ENCODE measurements at places on chromosomes 1 and 21. TPM values are rescaled to one million over a fixed set of nuclear protein-coding genes. Genes with fewer than 3 reads are reported as not detected.
A peak's percentile ranks its signal among the peaks of the same experiment; 100 is the strongest.

Gene DDR2
- 116 TPM for total RNA-seq

GRCh38 chr1:34851431-34852105 is 8.0 kb downstream of the SMIM12 start:
- peak; percentile 88 for DNase-seq

DNA sequence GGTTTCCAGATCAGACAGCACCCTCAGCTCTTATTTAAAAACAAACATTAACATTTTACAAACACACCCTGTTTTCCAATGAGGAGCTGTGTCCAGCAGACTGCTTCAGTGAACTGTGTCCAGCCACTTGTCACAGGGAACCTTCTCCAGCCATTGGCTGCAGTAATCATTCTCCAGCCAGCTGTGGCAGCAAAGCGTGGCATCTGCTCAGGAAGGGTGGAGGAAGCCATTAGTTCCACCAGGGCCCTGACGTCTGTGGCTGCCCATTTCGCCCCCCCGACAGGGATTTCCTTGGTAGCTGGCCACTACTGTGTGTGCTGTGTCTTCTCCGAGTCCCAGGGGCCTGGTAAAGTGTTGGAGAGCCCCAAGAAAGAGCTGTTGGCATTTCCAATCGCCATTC is 62.9 kb upstream of the SELENON start:
- DNase-seq = no peak

DNA sequence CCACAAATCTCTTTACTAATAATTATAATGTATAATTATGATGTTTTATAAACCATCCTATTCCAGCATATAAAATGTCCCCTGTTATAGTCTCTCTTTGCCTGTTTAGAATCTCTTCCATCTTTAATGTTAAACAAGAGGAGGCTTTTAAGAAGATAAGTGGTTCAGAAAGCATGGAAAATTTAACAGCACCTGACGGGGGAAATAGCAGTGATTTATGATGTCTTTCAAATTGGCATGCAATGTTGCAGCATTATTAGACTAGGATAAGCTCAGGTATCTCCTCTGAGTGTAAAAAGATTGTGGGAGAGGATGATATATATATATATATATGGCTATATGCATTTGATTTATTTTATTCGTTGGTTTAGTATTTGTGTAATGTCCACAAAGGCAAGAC is 24.4 kb downstream of the GIPC2 start:
- DNase-seq = no peak

- peak; percentile 92 for DNase-seq
Measured at GRCh38 chr21:32256873-32257620, 21.8 kb downstream of the MIS18A start.

DNA sequence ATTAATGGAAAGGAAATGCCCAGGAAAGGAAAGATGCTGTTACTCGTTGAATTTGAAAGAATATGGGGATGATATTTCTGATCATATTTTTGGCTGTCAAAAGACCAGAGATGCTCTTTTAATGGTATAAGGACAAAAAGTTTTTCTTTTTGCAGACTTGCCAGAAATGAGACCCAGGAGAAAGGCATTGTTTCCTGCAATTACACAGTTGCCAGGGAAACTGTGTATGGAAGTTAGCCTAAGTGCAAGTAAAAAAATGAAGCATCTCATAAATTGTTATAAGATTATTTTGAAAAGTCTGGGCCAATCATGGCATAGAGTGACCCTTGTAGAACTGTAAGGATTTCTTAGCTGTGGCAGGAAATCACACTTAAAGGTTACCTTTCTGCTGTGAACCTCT is 155.7 kb upstream of the BEND5 start:
- DNase-seq = no peak

- DNase-seq = no peak
Measured at GRCh38 chr1:172727956-172728603, 69.2 kb downstream of the FASLG start.

GRCh38 chr1:30700528-30701257 is 22.7 kb downstream of the MATN1 start:
- peak; percentile 88 for DNase-seq

Gene ITGB2
- total RNA-seq = 47.9 TPM

DNA sequence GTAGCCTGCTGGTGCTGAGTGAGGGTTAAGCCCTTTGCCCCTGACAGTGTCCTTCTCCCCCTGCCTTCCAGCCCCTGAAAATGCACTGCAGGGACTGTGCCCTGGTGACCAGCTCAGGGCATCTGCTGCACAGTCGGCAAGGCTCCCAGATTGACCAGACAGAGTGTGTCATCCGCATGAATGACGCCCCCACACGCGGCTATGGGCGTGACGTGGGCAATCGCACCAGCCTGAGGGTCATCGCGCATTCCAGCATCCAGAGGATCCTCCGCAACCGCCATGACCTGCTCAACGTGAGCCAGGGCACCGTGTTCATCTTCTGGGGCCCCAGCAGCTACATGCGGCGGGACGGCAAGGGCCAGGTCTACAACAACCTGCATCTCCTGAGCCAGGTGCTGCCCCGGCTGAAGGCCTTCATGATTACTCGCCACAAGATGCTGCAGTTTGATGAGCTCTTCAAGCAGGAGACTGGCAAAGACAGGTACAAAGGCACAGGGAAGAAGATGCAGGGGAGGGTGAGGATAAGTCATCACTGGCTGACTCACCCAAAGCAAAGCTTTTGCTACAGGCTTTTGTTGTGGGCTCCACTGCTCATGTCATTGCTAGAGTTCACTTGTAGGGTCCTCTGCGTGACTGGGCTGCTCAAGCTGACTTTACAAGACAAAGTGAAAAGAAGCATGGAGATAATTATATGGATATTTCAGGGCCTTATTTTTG is 174.9 kb downstream of the PIGK start:
- DNase-seq = no peak

DNA sequence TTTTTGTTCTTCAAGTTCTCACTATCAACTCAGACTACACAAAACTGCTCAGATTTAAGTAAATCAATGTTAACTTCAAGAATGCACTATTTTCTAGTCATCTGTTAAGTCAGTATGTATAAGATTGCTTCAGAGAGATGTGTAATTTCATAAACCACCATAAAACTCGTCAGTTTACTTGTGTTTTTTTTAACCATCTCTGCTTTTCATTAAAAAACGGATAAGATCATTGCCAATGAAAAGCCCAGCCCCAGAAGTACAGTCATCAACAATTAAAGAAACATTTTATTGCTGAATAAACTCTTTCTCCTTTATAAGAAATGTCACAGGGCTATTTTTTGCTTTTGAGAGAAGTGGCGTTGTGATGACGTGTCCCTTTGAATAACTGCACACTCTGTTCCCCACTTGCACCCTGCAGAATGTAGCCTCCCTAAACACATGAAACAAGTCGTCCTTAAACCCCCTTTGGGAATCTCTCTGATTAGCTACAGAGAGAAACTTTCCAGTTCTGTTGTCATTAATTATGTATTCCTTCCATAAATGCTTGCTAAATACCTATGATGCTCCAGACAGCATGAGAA is 202.7 kb upstream of the FOXD3 start:
- DNase-seq = no peak

DNA sequence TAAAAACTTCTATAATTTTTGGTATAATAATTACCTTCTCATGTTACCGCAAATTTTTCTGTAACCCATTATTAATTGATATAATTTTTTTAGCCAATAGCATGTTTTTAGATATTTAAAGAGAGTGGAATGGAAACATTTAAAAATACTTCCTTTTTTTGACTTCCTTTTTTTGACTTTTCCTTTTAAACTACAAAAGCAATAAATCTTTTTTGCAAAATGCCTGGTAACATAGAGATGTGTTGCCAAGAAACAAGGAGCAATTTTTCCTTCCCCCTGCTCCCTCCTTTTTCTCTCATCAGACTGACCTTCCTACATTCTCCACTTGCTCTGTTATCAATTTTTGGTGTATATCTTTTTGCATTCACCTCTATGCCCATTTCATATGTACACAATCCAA is 666.2 kb downstream of the ADGRL2 start:
- no peak for DNase-seq

GRCh38 chr21:45029298-45029947 is 45.0 kb upstream of the ADARB1 start:
- DNase-seq = peak; percentile 88

Gene S100A9
- total RNA-seq = 158 TPM

- peak; percentile 26 for DNase-seq
Measured at GRCh38 chr1:206924592-206925105, 2.9 kb upstream of the FCMR start.

DNA sequence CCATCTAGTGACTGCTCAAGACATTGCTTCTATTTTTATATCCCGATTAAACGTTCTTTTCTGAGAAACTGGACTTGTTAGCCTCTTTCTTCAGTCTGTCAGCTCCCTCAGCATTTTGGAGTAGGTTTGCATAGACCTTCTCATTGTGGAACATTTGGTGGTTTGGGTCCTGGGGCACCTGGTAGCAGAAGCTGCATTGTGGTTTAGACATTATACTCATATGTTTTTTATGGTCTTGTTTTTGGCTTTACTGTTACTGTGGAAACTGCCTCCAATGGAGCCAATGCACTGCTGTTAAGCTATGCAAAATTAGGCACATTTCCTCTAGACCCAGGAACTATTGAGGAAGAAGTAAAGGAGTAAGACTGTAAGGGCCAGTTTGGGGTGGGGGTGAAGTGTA is 36.7 kb upstream of the LRRC8B start:
- DNase-seq = no peak

DNA sequence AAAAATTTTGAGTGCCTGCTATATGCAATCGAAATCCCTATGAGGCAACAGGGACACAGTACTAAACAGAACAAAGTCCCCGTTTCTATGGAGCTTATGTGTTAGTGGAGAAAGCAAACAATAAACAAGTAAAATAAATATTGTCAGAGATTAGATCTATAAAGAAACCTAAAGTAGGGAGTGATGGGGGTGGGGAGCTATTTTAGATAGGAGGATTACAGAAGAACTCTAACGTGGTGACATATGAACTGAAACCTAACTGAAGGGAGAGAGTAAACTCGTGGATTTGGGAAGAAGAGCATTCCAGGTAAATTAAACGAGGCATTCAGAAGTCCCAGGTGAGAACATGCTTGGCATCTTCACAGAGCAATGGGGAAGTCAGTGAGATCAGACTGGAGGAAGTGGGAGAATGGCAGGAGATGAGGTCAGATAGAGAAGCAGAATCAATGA is 154.5 kb downstream of the DENND1B start:
- no peak for DNase-seq

Gene LCE3A
- total RNA-seq = not detected

GRCh38 chr1:209583408-209583807 is at the start of gene CAMK1G:
TSS of gene CAMK1G (plus strand) at chr1:209583714. CDS start at chr1:209594984, 11,270 bp downstream.
- no peak for DNase-seq

- no peak for DNase-seq
Measured at GRCh38 chr1:6206520-6206855, 569 bp downstream of the RNF207 start.

Gene C1orf167
- 2.1 TPM for total RNA-seq

DNA sequence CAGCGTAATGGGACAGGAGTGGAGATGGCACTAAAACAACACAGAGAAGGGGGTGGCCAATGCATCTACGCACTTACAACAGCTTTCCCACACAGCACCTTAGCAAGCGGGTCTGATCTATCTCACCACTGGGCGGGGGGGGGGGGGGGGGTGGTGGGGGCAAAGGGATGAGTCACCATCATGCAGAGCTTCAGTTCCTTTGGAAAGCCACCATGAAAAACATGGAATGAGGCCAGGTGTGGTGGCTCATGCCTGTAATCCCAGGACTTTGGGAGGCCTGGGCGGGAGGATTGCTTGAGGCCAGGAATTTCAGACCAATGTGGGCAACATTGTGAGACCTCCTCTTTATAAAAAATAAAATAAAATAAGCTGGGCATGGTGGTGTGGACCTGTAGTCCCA is 47.2 kb downstream of the KLHDC7A start:
- DNase-seq = no peak

Gene BCL2L15
- total RNA-seq = 0.32 TPM

Gene OR2G6
- not detected for total RNA-seq
